Stimulated activated CD8-positive, alpha-beta memory T cell treated with anti-CD3 and anti-CD28 coated beads, Interleukin-2, amount 100 ng/mL, for 1 hour (primary cell): ENCODE measurements at places on chromosomes 2 and 18.

DNA sequence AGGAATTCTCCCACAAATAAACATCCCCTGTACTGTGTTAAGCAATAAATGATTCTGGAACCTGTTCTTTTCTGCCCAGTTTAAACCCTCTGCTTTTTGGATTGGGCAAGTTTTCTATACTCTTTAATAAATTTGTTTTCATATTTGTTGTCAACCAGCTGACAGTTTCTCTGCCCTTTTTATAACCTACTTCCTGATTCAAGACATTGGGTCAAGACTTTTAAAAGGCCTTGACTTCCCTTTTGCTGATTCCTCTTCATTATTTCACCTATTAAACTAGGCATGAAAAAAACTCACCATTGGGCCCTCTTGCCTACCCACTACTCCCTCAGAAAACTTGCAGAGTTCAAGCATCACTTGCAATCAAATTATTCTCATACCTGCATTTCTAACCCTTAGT lies 459.5 kb downstream of the ARHGAP15 start:
- DNase-seq = no peak

DNA sequence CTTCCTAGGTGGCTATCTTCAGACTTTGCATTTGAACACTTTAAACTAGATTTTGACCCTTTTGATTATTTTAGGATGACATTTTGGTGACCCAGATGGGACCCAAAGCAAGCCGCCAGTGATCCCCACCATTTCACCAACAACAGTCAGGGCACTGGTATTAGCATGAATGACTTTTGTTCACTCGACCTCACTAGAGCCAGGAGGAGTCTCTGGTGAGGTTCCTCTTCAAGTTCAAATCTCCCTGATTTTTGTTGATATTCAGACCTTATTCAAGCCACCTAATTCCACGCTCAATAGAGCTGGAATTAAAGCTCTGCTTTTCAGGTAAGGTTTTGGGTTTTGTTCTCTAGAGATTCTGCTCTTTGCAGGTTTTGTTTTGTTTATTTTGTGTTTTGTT lies 202.3 kb downstream of the MREG start:
- DNase-seq = no peak

GRCh38 chr2:207290833-207291624 lies 125.3 kb upstream of the KLF7 start:
- no peak for DNase-seq

DNA sequence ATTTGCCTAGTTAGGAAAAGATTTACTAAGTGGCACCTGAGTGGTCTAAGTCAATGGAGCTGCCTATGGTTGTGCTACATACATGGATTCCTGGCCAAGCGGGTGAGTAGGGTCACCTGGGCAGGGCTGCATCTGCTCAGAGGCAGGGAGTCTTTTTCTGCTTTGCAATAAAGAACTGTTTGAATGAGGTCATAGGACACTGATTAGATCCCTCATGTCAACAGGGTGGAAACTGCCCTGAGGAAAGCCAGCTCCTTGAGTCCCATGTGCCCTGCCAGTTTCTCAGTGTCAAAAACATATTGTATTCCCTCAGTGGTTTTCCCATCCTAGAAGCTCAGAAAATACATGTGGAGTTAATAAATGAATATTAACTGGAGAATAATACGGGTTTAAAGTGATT lies 4.6 kb downstream of the LAMA3 start:
- DNase-seq = no peak

DNA sequence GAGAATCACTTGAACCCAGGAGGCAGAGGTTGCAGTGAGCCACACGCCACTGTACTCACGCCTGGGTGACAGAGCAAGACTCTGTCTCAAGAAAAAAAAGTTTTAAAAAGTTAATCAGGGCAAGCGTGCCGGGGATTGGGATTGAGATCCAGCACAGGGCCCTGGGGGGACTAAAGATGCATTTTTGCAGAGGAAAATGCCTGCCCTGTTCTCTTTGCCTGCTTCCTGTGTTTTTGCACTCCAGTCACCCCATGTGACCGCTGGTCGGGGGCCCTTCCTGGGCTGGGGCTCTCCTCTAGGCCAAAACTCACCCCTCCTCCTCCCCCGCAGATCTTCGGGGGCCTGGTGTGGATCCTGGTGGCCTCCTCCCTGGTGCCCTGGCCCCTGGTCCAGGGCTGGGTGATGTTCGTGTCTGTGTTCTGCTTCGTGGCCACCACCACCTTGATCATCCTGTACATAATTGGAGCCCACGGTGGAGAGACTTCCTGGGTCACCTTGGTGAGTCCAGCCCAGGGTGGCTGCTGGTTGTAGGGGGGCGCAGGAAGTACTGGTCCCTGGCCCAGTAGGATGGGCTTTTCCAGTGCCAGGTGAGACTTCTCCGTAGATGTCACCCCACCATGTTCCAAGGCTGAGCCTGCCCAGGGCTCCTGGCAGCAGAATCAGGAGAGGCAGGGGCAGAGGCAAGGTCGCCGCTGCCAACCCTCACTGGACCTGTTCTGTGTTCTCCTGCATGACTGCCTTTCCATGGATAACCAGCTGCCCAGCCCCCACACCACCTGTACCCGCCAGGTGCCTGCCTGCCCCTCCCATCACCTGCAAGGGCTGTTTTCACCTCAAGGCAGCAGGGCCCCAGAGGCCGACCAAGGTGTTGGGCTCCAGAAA lies 22.4 kb downstream of the MAL start:
- DNase-seq = no peak

DNA sequence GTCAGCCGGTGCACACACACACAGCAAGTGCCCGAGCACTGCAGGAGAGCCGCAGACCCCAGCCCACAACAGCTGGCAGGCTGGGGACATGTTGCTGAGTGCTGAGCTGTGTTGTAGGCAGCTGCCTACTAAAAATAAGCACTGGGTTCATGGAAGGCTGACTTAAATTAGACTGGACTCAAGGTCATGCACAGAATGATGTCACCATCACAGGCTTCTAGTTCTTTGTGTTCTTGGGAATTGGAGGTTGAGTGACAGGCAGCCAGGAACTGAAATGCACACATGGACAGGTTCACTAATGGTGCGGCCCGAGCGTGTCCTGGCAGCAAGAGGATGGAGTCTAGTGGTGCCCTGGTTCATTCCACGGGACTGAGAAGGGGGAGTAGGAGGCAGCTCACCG lies 71.3 kb downstream of the VWA3B start:
- DNase-seq = no peak

DNA sequence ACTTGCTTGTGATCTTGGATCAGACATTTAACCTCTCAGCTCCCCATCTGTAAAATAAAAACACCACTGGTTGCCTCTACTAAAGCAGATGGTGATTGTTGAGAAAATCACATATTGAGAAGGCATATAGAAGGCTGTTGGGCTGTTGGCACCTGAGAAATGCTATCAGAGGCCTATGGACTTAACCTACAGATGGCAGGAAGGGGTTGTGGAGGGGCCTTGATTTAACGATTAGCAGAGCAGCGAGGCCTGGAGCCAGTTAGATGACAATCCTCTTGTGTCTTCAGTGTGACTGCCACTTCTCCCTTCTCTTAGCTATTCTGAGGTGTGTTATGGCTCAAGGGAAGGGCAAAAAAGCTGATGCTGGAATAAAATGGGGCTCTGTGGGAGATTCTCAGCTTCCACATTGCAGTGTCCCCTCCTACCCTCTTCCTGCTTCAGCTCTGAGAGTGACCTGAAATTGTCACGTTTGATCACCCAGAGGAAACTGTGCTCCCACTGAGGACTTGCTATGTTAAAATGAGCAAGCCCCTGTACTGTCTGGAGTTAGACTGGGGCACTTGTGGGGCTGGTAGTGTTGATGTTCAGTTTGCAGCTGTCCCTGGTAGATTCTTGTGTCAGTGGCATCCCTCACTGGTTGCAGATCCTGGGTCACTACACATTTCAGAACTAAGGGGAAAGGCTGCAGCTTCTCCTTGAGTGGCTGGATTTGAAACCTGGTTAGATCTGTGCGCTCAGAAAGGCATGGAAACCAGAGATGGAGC lies 31.5 kb downstream of the CXCR4 start:
- no peak for DNase-seq
